ENCODE measurements at places on chromosomes 11 and 22.

DNA sequence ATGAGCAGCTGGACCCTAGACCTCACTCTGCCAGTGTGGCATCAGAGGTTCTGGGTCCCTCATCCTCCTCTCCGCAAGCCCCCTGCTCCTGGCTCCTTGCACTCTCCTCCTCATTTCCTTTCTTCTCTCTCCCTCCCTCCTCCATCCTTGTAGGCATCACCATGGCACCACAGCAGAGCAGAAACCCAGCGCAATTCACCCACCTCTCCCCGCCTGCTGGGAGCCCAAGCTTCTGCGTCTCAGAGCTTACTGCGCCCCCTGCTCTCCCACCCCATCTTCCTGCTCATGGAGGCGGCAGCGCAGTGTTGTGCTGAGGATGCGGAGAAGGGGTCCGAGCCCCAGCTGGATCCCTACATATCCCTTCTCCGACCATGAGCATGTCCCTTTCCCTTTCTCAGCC, 1.7 kb downstream of the CHRM1 start:
- no peak overlapping the region for H3K27ac ChIP-seq
- H3K27me3 ChIP-seq: peaks cover 31% of the 10 kb centered on the region
- H3K4me3 ChIP-seq: no peak overlapping the region
- no peak for DNase-seq

DNA sequence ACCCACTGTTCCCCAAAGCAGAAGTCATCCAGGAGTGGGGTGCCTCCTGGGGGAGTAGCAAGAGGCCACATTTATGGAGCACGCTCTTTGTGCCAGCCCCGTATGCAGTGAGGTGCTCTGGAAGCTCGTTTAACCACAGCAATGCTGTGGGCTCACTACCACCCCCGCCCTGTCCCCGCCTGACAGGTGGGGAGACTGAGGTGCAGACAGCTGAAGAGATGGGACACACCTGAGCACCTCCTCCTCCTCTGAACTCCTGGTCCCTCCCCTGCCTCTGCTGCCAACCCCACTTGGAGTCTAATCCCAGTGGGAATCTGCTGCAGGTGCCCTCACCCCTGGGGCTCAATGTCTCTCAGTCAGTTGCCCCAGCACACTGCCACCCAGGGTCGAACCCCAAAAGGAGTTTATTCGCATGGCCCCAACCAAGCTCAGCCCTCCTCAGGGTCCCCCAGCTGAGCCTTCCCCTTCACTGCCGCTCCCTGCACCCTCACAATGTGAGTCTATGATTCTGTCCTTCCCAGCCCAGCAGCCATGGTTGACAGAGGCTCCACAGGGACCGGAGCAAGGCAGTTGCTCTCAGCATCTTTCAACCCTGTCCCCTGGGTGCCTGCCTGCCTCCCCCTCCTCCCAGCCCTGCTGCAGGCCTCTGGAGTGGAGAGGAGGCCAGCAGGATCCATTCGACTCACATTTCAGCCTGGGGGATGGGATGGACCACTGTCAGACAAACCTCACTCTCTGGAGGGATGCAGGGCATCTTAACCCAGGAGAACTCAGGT, 13.3 kb upstream of the BCR start:
- H3K36me3 ChIP-seq: no peaks in the 10 kb centered on the region
- DNase-seq: no peak
- no peaks in the 10 kb centered on the region for H3K4me1 ChIP-seq
- H3K27me3 ChIP-seq: no peaks in the 10 kb centered on the region

- H3K36me3 ChIP-seq: no peaks in the 10 kb centered on the region
- H3K27ac ChIP-seq: no peak overlapping the region
- H3K4me3 ChIP-seq: no peak overlapping the region
- no peak for DNase-seq
Observed at GRCh38 chr22:48507595-48508350, 1319.9 kb downstream of the BRD1 start.

GRCh38 chr11:78216571-78217287, 28.0 kb downstream of the USP35 start:
- H3K4me1 ChIP-seq: no peaks in the 10 kb centered on the region
- H3K4me3 ChIP-seq: no peak overlapping the region
- no peaks in the 10 kb centered on the region for H3K27me3 ChIP-seq
- no peak for DNase-seq
- H3K36me3 ChIP-seq: no peaks in the 10 kb centered on the region

- H3K36me3 ChIP-seq: no peaks in the 10 kb centered on the region
- DNase-seq: no peak
- H3K27me3 ChIP-seq: no peaks in the 10 kb centered on the region
Observed at GRCh38 chr11:15745266-15745665, 611.1 kb downstream of the SOX6 start.

DNA sequence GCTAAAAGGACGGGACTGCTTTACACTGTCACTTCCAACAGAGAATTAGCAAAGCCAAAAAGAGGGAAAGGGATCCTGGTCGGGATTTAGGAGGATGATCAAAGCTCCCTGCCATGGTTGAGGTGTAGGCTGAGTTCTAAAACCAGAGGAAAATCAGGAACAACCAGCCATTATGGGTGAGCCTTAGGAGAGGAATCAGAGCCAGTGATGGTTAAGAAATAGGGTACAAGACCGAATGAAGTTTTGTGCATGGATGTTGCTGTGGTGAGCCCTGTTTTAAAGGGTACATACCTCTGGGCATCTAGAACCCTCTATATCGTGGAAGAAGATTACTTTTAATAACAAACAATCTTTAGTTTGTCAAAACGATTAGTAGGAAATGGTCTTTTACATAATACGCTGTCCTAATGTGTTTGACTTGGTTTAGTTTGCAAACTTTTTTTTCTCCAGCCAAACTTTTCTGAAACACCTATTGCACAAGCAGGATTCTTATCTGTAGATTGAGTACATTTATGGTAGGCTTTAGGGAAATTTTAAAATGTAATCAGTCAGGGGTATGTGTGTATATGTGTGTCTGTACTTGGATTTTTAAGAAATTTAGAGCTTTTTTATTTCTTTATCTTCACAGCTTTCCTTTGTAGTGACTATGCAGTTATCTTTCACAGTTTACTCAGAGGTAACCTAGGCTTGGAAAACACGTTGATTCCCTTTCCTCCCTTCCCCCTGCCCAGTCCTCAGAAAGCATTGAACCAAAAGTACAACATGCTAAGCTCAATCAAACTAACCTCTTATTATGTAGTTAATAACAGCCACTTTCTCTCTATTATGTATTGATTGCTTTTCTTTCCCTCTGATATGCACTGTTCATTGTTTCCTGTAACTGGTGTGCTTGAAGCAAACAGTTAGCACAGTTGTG, 26.8 kb downstream of the TRIM44 start:
- H3K4me3 ChIP-seq: no peak overlapping the region
- no peaks in the 10 kb centered on the region for H3K27me3 ChIP-seq
- DNase-seq: no peak
- H3K36me3 ChIP-seq: peaks cover 15% of the 10 kb centered on the region
- peaks cover 8% of the 10 kb centered on the region for H3K4me1 ChIP-seq

- no peaks in the 10 kb centered on the region for H3K4me1 ChIP-seq
- H3K27ac ChIP-seq: no peak overlapping the region
- no peaks in the 10 kb centered on the region for H3K27me3 ChIP-seq
- no peak for DNase-seq
Observed at GRCh38 chr11:105236664-105237063, 97.1 kb upstream of the CARD18 start.

DNA sequence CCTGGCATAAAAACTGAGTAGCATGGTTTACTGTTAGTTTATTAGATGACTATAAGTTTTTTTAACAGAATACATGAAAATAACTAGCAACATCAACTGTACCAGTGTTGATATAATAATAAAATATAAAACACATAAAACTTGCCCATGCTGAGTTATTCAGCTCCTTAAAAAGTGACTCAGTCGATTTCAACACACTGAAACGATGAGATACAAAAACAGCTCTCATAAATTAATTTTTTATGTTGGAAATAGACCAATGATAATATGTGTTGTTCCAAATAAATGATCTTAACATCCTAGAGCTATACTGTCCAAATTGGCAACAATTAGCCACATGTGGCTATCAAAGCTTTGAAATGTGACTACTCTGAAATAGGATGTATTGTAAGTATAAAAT, 15.9 kb downstream of the PDGFD start:
- no peak for DNase-seq
- H3K27ac ChIP-seq: no peak overlapping the region
- H3K27me3 ChIP-seq: no peaks in the 10 kb centered on the region

DNA sequence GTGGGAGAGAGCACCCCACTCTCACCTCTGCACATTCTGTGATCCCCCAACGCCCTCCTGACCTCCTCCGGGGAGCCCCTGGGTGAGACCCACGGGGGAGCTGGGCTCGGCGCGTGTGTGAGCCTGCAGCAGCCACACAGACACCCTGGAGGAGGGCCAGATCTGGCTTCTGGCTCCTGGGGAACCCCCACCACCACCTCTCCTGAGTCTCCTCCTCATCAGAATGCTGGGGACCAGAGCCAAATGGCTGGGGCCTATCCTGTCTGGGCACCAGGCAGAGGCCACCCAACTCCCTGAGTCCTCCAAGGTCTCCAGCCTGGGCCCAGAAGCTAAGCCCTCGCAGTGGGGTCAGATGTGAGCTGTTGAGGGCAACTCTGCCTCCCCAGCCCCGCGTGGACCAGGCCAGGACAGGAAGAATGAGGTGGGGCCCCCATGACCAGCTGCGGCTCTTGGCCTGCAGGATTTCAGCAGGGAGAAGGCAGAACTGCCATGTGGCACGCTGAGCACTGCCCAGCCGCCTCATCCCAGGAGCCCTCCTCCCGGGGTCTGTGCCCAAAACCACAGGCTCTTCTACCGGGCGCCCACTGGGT, 5.5 kb upstream of the PIM3 start:
- H3K4me1 ChIP-seq: peaks cover 42% of the 10 kb centered on the region
- no peak for DNase-seq
- peak overlapping the region; percentile 90 for H3K27ac ChIP-seq
- no peak overlapping the region for H3K4me3 ChIP-seq
- H3K27me3 ChIP-seq: no peaks in the 10 kb centered on the region
- no peaks in the 10 kb centered on the region for H3K36me3 ChIP-seq

- peaks cover 9% of the 10 kb centered on the region for H3K27me3 ChIP-seq
- no peak for DNase-seq
Observed at GRCh38 chr22:49636214-49636613, 191.5 kb downstream of the BRD1 start.

DNA sequence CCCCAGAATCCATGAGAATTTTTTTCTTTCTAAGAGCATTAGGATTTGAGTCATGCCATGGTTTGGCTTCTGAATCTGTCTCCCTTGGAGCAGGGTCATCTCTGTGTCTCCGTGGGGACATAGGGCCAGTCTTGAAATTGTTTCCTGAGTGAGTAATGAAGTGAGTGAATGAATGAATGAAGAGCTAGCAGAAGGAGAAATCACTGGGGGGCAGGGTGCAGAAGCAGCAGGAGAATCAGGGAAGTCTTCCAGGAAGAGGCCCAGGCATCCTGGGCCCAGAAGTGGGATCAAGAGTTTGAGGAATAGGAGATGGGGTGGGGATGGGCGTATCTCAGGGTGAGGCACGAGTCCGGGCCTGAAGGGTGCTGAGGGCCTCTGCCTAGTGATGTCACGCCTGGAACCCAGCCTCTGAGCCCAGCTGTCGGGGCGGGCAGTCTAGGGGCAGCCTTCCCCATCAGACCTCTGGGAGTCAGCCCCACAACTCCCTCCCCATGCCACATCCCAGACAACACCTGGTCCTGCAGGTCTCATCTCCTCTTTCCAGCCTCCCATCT, 12.5 kb upstream of the MGAT3 start:
- peaks cover 14% of the 10 kb centered on the region for H3K27me3 ChIP-seq
- no peaks in the 10 kb centered on the region for H3K4me1 ChIP-seq
- H3K36me3 ChIP-seq: no peaks in the 10 kb centered on the region
- no peak overlapping the region for H3K4me3 ChIP-seq

DNA sequence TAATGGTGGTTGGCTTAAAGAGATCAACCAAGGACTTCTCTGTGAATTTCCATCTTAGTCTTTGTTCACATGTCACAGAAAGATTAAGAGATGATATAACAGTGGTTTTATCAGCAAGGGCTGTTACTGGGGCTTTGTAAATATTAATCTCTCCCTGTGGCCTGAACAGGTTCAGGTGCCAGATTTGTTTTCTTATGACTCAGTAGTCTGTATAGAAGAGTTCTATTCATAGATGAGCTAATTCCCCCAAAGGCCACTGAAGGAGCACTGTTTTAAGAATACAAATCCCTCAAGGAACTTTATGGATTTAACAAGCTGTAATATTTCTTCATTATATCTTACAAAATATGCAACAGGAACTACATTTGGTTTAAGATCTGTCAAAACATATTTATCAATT, 50.4 kb downstream of the TCP11L1 start:
- DNase-seq: no peak
- no peaks in the 10 kb centered on the region for H3K4me1 ChIP-seq
- no peaks in the 10 kb centered on the region for H3K27me3 ChIP-seq
- H3K4me3 ChIP-seq: no peak overlapping the region
- no peak overlapping the region for H3K27ac ChIP-seq

- H3K4me3 ChIP-seq: no peak overlapping the region
- no peaks in the 10 kb centered on the region for H3K27me3 ChIP-seq
- H3K27ac ChIP-seq: no peak overlapping the region
- H3K36me3 ChIP-seq: no peaks in the 10 kb centered on the region
- H3K4me1 ChIP-seq: no peaks in the 10 kb centered on the region
Observed at GRCh38 chr11:64568041-64568571, 22.9 kb upstream of the SLC22A12 start.

DNA sequence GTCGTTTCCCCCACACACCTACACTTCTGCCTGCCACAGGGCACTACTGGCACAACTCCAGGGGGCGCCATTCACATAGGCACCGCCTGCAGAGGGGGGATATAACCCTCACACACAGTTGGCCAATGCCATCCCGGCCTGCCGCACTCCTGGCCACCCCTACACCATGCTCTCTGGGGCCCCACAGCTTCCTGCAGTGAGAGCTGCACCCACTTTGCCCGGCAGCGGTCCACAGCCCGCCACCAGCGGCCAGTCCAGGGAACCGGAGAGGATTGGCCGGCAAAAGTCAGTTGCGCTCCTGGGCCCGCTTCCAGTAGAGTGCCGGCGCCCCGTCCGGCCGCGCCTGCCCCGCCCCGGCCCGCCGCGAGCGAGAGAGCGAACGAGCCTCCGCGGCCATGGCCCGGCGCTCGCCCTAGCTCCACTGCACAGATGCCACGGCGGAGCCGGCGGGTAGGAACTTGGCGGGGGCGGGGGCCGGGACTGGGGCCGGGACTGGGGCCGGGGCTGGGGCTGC, 25.6 kb upstream of the SUSD2 start:
- DNase-seq: peak; percentile 58
- H3K4me3 ChIP-seq: peak overlapping the region; percentile 56
- H3K27ac ChIP-seq: peak overlapping the region; percentile 63
- H3K4me1 ChIP-seq: peaks cover 3% of the 10 kb centered on the region
- no peaks in the 10 kb centered on the region for H3K36me3 ChIP-seq
- H3K27me3 ChIP-seq: no peaks in the 10 kb centered on the region
